ENCODE measurements at places on chromosomes 6 and 20. TPM values are rescaled to one million over a fixed set of nuclear protein-coding genes. Genes with fewer than 3 reads are reported as not detected.

Gene WFDC11
- total RNA-seq: not detected

Gene GINS1
- 60.0 TPM for total RNA-seq

GRCh38 chr6:144302701-144303372, 17.7 kb downstream of the UTRN start:
- no peaks in the 10 kb centered on the region for H3K4me1 ChIP-seq
- DNase-seq: no peak
- H3K4me3 ChIP-seq: no peak overlapping the region
- no peaks in the 10 kb centered on the region for H3K27me3 ChIP-seq

Gene ERVFRD-1
- total RNA-seq: 0.11 TPM

- H3K27ac ChIP-seq: peak overlapping the region; percentile 28
- peak; percentile 40 for DNase-seq
- no peaks in the 10 kb centered on the region for H3K27me3 ChIP-seq
- H3K4me3 ChIP-seq: no peak overlapping the region
- H3K4me1 ChIP-seq: peaks cover 17% of the 10 kb centered on the region
Observed at GRCh38 chr6:19664878-19665612, 172.1 kb upstream of the ID4 start.

Gene SYTL3
- 0.82 TPM for total RNA-seq

GRCh38 chr6:26379292-26379691, 3.6 kb upstream of the BTN2A2 start:
- H3K4me1 ChIP-seq: peaks cover 6% of the 10 kb centered on the region
- H3K27me3 ChIP-seq: no peaks in the 10 kb centered on the region
- peak; percentile 41 for DNase-seq
- H3K27ac ChIP-seq: no peak overlapping the region

GRCh38 chr6:77324866-77325265, 138.4 kb downstream of the HTR1B start:
- DNase-seq: no peak
- no peaks in the 10 kb centered on the region for H3K4me1 ChIP-seq
- H3K36me3 ChIP-seq: no peaks in the 10 kb centered on the region
- no peak overlapping the region for H3K4me3 ChIP-seq
- H3K27me3 ChIP-seq: no peaks in the 10 kb centered on the region

Gene PARD6B
- 24.7 TPM for total RNA-seq

DNA sequence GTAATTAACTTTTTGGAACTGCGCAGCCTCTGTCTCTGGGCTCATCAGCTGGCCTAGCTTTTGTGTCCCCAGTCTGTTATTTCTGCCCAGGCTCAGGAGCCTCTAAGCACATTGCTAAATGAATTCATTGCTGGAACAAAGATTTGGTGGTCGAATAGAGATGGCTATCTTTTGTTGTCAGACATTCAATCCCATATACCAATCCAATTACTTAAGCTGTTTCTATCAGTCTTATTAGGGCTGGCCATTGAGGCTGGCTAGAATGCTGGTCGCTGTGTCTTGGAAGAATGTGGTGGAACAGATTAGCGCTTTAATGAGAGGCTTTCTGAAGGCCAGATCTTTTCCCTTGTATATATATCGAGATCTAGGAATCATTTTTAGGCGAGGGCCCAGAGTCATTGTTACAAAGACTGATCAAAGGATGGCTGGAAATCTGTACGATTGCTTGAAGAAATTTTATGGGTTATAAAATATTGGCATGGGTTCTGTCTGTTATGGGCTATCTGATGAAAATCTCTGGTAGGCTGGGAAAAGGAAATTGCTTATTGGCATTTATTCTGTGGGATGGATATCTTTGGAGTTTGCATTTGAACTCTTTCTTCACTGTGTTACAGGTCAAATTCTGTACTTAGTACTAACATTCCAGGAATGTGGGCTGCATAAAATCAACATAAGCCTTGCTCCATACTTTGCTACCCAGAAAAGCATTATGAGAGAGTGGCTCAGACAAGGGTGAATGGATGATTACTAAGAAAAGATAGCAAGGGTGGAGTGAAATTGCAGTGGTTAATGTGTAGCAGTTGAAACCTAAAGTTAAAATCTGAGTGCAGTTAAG, 34.8 kb upstream of the JAG1 start:
- no peaks in the 10 kb centered on the region for H3K36me3 ChIP-seq
- DNase-seq: no peak
- H3K27ac ChIP-seq: no peak overlapping the region
- H3K4me3 ChIP-seq: no peak overlapping the region
- no peaks in the 10 kb centered on the region for H3K4me1 ChIP-seq

DNA sequence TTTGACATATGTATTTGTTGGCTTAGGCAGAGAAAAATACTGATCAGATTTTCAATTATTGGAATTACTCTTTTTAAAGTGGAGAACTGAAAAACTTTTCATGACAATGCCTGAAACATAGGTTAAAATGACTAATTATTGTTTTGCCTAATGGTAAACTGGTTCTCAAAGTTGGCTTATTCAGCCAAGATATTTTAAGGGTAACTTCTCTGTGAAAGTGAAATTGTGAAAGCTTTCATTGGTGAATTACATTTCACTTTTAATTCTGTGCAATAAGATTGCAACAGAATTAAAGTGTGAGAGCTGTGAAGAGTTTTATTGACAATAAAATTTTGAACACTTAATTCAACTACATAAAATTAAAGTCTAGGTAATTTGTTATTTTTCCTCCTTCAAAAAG, 24.5 kb downstream of the KIAA0408 start:
- H3K4me3 ChIP-seq: no peak overlapping the region
- no peak overlapping the region for H3K27ac ChIP-seq
- H3K36me3 ChIP-seq: no peaks in the 10 kb centered on the region
- no peak for DNase-seq
- H3K27me3 ChIP-seq: no peaks in the 10 kb centered on the region
- no peaks in the 10 kb centered on the region for H3K4me1 ChIP-seq

- no peaks in the 10 kb centered on the region for H3K27me3 ChIP-seq
- no peak overlapping the region for H3K4me3 ChIP-seq
- no peak for DNase-seq
- no peak overlapping the region for H3K27ac ChIP-seq
Observed at GRCh38 chr6:151029970-151030369, 164.5 kb downstream of the MTHFD1L start.

- no peaks in the 10 kb centered on the region for H3K36me3 ChIP-seq
- H3K27me3 ChIP-seq: no peaks in the 10 kb centered on the region
- no peaks in the 10 kb centered on the region for H3K4me1 ChIP-seq
- H3K27ac ChIP-seq: no peak overlapping the region
- DNase-seq: no peak
- no peak overlapping the region for H3K4me3 ChIP-seq
Observed at GRCh38 chr6:31908791-31909190, 6.9 kb upstream of the ZBTB12 start.

Gene CD83
- total RNA-seq: 15.0 TPM

DNA sequence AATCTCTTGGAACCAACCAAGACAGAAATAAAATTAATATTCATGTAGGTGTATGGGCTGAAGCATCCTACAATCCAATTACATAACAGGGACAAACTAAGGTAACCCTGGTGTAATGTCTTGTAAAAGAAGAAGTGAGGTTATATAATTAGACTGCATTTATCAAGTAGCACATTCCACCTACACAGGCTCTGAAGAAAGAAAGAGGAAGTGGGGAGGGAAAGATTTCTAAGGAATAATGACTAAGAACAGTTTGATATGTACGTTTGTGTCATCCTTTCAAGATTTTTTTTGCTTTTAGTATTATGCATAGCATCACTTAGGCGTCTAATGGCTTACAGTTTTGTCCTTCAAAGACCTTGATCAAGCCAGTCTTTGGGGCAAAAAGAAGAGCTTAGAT, 139.7 kb downstream of the PLCB1 start:
- no peaks in the 10 kb centered on the region for H3K27me3 ChIP-seq
- DNase-seq: no peak
- no peaks in the 10 kb centered on the region for H3K36me3 ChIP-seq
- no peaks in the 10 kb centered on the region for H3K4me1 ChIP-seq
- H3K27ac ChIP-seq: no peak overlapping the region

DNA sequence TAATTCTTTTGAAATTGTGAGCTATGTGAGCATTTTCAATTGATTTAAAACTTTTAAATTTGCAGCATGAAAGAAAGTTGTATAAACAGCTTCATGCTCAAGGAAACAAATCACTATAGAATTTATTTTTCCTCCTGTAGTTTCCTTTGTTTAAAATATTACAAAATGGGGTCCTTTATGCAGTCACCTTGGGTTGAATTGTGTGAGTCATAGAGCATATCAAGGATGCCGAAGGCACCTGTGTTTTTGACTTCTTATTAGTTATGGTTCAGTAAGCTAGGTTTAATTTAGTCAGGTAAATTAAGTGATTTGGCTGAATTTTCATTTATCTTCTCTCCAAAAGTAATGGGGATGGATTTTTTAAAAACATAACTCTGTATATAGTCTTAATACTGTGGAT, 96.8 kb downstream of the BCKDHB start:
- no peaks in the 10 kb centered on the region for H3K4me1 ChIP-seq
- no peaks in the 10 kb centered on the region for H3K36me3 ChIP-seq
- no peaks in the 10 kb centered on the region for H3K27me3 ChIP-seq
- DNase-seq: no peak

GRCh38 chr6:167710363-167710920, 116.3 kb upstream of the AFDN start:
- H3K4me3 ChIP-seq: no peak overlapping the region
- H3K4me1 ChIP-seq: no peaks in the 10 kb centered on the region
- no peak overlapping the region for H3K27ac ChIP-seq

Gene SIRPA
- total RNA-seq: 81.2 TPM

- no peaks in the 10 kb centered on the region for H3K36me3 ChIP-seq
- DNase-seq: no peak
- H3K4me1 ChIP-seq: no peaks in the 10 kb centered on the region
- H3K27ac ChIP-seq: no peak overlapping the region
- no peaks in the 10 kb centered on the region for H3K27me3 ChIP-seq
Observed at GRCh38 chr6:86619428-86619827, 317.9 kb upstream of the HTR1E start.

Gene ID4
- 29.3 TPM for total RNA-seq

DNA sequence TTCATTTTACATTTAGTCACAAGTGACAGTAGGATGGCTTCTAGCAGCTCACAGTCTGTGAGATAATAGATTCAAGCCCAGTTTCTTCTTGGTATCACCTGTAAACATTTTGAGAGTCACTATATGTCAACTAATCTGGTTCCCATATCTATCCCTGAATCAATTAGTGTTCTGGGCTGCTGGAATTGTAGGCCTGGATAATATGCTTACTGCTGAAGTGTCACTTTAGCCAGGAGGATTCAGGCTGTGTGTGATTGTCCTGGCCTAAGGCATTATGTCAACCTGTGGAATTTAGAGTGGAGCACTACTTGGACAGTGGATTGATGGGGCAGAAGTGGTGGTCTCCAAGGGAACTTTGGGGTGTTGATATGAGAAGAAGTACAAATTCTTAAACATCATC, 1071.8 kb upstream of the CITED2 start:
- H3K27ac ChIP-seq: peak overlapping the region; percentile 70
- H3K27me3 ChIP-seq: no peaks in the 10 kb centered on the region
- no peak overlapping the region for H3K4me3 ChIP-seq
- H3K4me1 ChIP-seq: peaks cover 38% of the 10 kb centered on the region
- no peak for DNase-seq
- no peaks in the 10 kb centered on the region for H3K36me3 ChIP-seq
